NAMALWA (cell line): ENCODE measurements at places on chromosomes 6 and 20.

- DNase-seq = no peak
Measured at GRCh38 chr6:124027392-124027791, 223.7 kb downstream of the NKAIN2 start.

DNA sequence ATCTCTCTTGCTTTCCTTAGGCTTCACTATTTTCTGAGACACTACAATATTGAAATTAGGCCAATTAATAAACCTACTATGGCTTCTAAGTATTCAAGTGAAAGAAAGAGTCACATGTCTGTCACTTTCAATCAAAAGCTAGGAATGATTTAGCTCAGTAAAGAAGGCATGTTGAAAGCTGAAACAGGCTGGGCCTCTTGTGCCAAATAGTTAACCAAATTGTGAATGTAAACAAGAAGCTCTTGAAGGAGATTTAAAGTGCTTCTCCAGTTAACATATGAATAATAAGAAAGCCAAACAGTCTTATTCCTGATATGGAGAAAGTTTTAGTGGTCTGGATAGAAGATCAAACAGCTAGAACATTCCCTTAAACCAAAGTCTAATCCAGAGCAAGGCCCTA, 236.3 kb downstream of the OTOR start:
- DNase-seq = no peak

DNA sequence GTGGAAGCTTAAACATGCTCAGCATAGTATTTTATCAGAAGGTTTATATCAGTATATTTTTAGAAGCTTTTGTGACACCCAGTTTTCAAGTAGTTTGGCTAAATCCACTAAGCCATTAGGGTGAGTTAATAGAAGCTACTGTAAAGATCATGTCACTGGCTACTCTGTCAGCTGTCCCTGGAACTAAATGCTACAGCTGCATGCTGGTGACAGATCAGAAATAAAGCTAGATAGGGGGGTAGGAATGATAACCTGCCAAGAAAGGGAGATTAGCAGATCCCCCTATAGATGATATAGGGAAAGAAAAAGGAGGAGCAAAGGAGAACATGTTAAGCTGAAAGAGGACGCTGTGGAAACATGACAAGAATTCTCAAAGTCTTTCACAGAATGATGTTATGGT, 363.2 kb downstream of the QKI start:
- no peak for DNase-seq

DNA sequence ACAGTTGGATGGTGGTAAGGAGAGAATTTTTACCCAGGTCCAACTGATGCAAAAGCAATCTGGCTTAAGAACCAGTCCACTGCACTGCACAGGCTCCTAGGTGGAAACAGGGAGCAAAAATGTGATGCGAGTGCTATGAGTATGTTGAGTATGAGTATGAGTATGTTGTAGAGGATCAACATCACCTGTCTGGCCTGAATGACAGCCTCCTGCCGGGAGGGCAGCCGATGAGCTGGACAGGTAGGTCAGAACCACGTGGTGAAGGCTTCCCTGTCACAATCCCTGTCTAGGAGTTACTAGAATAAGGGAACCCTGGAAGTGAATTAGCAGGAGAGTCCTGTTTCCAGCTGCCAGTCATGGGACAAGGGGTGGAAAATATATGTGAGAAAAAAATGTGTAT, 44.3 kb upstream of the SNX9 start:
- DNase-seq = no peak

- no peak for DNase-seq
Measured at GRCh38 chr6:16602035-16602434, 159.2 kb downstream of the ATXN1 start.

- no peak for DNase-seq
Measured at GRCh38 chr20:63363013-63363957, 2.1 kb upstream of the CHRNA4 start.

DNA sequence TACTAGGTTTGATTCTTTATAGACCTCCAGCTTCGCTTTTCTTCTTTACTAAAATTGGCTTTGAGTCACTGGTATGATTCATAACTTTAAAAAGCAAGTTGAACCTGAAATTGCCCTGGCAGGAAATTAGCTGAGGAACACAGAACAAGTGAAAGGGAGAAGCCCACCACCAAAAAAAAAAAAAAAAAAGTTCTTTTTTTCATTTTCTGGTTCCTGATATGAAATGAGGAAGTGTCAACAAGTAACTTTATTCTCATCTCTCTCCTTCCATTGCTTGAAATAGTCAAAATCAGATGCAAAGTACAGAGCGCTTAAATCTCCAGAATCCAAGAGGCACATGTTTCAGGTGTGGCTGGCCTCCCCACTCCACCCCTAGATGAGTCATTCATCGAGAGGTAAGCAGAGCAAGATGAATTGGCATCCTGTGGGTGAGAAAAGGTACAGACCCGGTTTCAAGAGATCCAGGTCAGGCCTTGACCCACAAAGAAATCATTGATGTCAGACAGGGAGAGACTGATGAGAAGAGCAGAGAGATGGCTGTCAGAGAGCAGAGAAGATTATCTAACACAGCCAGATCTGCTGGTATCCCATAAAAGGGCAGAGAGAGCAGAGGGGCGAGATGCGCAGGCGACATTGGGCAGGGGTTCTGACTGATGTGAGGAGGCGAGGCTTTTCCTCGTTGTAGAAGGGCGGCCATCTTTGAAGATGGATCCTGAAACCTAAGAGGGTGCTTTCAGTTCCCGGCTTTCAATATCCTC, 54.8 kb upstream of the MBOAT1 start:
- no peak for DNase-seq

GRCh38 chr6:2875359-2876191, 27.5 kb downstream of the SERPINB9 start:
- peak; percentile 40 for DNase-seq

- DNase-seq = no peak
Measured at GRCh38 chr6:73394577-73395354, at the start of gene DDX43. DDX43 (plus strand) TSS chr6:73394828; CDS start chr6:73394906, 78 bp downstream.

GRCh38 chr6:161242779-161243693, 30.8 kb downstream of the AGPAT4 start:
- no peak for DNase-seq

GRCh38 chr6:107033126-107033525, 5.1 kb downstream of the MTRES1 start:
- no peak for DNase-seq

DNA sequence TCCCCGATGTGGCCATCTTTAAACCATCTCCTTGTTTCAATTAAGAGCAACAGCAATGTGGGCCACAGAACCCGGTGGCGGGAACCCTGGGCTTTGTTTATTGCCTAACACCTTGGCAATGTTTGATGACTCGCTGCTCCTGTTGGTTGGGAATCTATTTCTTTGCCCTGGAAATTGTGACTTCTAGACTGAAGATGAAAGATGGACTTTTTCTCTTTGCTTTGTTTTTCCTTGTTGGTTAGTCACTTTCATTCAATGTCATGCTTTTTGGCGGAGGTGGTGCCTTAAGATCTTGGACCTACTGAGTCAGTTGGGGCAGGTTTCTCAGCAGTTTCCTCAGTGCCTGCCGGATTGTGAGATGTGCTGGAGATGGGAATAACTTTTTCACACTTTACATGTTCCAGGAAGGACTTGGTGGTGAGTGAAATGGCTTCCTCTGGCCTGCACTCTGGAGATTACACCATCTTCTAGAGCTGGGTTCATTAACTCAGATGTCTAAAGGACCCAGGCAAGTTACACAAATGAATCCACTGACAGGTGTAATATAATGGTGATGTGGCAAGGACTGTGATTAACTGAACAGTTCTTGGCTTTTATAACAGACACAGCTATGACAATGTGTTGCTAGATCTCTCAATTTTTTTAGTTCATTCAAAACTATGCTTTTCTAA, 56.3 kb downstream of the TSHZ2 start:
- DNase-seq = no peak

GRCh38 chr20:15823718-15824117, 749.5 kb downstream of the KIF16B start:
- DNase-seq = no peak

- DNase-seq = no peak
Measured at GRCh38 chr6:83985308-83985713, 48.3 kb upstream of the MRAP2 start.

DNA sequence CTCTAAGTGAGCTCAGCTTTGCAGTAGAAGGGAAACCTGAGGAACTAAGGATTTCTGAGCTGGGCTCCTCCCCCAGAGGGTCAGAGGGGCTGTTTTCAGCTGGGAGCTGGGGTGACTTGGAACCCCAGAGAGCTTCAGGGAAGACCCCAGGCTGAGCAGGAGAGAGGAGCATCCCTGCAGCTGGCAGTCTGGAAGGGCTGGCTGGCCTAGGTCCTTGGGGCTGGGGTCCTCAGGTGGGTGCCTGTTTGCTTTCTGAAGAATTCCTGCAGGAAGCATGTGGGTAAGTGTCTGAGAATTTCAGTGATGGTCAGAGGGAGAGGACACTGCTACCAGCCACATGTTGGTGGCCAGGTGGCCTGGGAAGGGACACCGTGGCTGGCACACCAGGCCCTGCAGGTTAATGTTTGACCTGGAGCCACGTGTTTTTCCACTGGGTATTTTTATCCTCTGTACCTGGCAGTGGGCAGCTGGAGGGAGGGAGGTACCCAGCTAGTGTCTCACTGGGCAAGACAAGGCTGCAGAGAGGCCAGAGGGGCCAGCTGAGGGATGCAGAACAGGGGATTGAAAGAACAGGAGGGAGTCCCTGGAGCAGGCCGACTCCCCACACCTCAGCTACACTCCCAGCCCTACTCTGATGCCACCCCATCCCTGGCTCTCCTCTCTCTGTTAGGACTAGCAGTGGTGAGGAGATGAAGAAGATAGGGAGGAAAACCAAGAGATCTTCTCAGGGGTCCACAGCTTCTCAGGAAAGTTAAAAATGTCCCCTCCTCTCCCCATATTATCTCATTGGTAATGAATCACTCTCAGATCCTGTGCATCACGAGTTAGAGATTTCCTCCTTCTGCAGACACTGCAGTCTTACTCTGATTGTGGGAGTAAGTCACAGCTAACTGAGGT, 143.6 kb downstream of the VEGFA start:
- DNase-seq = no peak

DNA sequence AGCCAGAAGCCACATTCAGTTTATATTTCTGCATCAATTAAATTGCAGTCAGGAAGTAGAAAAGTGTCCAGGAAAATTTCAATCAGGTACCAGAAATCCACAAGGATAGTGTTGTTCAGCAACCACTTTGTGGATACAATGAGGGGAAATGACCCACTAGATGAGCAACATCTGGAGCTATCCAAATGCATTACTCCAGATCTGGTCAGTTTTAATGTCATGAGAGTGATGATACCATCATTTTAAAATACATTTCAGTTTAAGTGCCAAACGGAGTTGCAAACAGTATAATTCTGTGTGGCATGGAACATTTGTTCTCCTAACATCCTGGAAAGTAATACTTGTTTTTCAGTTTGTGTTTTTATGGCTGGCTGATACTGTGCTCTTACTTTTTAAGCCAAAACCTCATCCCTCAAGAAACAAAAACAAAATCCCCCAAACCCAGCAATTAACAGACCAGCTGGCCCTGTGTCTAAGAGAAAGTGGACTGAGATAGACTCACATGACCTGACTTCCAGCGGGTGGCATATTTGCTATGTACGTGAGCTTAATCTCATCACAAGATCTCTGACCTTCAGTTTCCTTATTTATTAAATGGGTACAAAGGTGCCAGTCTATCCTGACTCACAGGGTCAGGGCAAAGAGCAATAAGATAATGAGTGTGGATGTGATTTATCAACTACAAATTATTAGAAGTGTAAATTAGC, 58.8 kb upstream of the CNKSR3 start:
- DNase-seq = no peak

GRCh38 chr6:11467364-11467763, 70.2 kb upstream of the TMEM170B start:
- DNase-seq = peak; percentile 46
